Bronchial epithelial cell (primary cell): ENCODE measurements at places on chromosomes 5 and 9. TPM values are rescaled to one million over a fixed set of nuclear protein-coding genes. Genes with fewer than 3 reads are reported as not detected.

DNA sequence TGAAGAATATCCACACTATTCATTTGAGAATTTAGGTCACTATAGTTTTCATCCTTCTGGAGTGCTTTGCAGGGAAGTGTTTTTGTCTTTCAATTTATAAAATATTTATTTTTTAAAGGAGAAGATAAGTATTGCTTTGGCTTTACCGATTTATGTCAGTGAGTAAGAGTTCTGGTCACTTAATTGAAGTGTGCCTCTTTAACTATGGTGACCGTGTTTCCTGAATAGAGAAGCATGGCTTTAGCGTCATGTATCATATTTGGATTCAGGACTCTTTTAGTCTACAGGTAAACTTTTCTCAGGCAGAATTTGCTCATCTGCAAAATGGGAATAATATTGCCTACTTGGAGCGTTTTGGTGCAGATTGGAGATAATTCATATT is 902 bp downstream of the BDP1 start:
- DNase-seq = peak; percentile 14

DNA sequence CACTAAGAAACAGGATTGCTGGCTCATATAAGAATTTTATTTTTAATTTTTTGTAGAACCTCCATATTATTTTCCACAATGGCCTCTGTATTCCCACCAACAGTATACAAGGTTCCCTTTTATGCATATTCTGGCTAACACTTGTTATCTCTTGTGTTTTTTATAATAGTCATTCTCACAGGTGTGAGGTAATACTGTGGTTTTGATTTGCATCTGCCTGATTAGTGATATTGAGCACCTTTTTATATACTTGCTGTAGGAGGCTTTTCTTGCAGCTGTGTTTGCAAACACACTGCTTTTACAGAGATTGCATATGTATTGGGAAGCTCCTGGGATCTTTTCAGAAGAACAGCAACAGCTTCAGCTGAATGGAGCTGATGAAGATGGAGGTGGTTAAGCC is 164.8 kb downstream of the DEPDC1B start:
- DNase-seq = no peak

- DNase-seq = peak; percentile 5
Observed at GRCh38 chr5:103375350-103375749, 116.8 kb downstream of the MACIR start.

GRCh38 chr9:70056211-70056944 is 12.7 kb downstream of the MAMDC2 start:
- no peak for DNase-seq

GRCh38 chr9:69044240-69045219 is 9.0 kb downstream of the FXN start:
- no peak for DNase-seq

Gene MPDZ
- 9.2 and 14.0 TPM in 2 replicates for total RNA-seq

Gene SLC6A19
- not detected in 2 replicates for total RNA-seq
